Fibroblast of skin of right biceps (primary cell): ENCODE measurements at places on chromosomes 16 and 17.

DNA sequence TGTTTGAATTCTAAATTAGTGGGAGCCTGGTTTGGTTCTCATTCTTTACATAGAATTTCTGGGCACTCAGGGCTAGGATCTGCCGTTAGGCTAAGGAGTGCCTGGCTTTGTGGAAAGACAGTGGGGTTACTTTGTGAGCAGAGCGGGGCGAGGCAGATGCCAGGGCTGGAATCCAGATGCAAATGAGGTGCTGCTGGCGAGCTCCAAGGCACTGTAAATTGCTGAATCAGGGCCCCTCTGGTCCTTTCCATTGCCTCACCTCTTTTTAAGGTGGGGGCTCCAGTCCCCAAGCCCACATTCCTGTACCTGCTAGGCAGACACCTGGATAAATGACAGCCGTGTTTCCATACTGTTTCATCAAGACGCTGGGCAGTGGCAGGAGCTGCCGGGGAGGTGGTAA lies 33.8 kb downstream of the PIPOX start:
- no peak for DNase-seq

GRCh38 chr17:50260501-50260911 lies 13.8 kb upstream of the TMEM92 start:
- no peak for DNase-seq

- DNase-seq: no peak
Observed at GRCh38 chr17:14986127-14986526, 279.0 kb downstream of the PMP22 start.

DNA sequence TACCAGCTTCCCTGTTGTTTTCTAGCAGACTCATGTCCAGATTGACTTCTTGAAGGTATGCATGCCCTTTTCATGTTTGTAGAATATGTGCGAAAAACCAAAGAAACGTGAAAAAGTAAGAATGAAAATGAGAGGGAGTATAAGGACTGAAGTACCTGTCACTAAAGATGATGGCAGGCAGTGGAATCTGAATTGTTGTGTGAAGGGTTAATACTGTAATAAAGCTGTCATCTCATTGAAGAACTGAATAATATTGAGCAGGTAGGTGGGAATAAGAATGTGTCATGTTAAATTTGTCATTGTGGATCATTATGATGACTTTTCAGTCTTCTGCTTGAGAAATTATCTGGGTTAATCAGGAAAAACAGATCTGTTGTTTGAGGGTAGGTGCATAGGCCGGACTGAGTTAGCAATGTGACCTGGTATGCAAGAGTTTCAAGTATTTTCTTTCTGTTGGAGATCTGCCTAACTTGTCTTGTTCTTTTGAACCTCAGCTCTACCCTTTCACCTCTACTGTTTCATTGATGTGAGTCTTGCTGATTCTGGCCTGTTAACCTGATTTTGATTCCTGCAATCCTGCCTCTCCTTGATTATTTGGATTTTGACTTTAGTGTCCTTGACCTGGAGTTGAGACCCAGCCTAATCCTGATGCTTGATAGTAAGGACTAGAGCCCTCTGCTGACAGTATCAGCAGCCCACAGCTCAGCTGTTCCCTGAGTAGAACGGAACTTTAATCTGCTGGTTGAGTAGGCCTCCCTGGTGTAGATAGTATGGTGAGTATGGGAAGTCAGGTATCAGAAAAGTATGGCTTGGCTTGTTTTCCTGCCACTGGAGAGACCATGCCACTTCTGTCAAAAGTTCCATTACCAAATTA lies 64.6 kb downstream of the MAP2K4 start:
- DNase-seq: no peak

DNA sequence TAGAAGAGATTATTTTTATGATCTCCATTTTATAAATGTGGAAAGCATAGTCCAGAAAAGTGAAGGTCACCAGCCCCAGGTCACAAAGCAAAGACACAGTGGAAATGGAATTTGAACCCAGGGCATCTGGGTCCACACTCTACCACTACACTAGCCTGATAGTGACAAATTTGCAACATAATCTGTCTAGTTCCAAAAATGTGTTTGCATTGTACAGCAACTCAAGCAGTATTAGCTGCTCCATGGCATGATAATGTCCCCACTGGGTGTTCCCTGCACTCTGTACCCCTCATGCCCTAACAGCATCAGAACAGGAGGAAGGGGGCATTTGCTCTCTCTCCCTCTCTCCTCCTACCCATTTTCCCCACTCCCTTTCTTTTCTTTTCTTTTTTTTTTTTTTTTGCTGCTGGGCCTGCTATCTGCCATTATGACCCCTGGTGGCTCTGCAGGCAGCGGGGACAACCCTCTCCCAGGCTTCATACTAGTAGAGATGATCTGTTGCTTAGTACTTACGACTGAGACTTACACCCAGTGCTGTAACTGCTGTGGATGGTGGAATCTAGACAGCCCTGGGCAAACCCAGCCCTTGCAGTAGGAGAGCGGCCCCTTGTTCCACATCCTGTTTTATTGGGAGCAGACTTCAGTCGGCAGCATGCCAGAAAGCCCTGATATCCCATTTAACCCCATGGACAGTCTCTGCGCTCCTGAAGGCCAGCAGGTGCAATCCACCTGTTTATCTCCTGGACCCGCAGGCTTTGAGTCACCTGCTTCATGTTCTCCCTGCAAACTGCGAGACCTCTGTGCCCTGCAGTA lies 306.3 kb downstream of the SOX9 start:
- no peak for DNase-seq

DNA sequence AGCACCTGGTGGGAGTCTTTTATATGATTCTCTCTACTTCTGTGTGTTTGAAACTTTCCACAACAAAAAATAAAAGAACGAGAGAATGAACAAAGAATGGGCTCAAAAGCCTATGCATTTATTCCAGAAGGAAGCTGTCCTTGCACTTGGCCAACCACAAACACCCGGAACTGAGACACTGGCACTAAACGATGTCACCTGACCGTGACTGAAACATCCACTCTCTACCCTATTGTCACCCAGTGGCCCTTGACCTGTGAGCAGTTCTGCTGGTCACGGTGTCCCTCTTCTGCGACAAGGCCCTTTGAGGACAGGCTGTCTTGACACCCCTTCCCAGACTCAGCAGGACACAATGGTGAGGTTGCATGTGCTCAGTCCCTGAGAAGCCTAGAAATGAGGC lies 56.6 kb downstream of the TEKT5 start:
- DNase-seq: no peak

GRCh38 chr16:31072540-31073141 lies 1.4 kb downstream of the ZNF668 start:
- DNase-seq: peak; percentile 50

- no peak for DNase-seq
Observed at GRCh38 chr17:41073676-41074075, 8.0 kb upstream of the KRTAP2-4 start.

DNA sequence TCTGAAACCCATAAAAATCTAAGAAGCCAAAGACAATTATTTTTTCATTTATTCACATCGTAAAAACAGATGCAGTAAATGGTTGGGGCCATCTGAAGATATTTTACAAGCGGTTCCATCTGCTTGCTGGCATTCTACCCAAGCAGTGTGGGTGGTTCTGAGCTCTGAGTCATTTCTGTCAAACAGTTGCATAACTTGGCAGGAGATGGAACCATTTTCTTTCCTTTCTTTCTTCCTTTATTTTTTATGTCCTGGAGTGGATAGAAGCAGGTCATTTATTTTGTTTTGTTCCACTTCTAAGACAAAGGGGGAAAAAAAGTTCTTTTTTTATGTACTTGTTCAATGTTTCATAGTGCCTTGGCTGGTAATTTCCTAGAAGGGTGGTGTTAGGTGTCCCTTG lies 1151.9 kb upstream of the GOT2 start:
- DNase-seq: peak; percentile 86

DNA sequence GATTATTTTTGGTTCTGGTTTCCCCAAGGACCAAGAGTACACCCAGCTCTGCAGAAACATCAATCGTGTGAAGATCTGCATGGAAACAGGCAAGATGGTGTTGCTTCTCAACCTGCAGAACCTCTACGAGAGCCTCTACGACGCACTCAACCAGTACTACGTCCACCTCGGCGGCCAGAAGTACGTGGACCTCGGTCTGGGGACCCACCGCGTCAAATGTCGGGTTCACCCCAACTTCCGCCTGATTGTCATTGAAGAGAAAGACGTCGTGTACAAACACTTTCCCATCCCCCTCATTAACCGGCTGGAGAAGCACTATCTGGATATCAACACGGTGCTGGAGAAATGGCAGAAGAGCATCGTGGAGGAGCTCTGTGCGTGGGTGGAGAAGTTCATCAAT lies 67.4 kb upstream of the ENDOV start:
- no peak for DNase-seq

GRCh38 chr17:57523926-57524632 lies 221.0 kb downstream of the CCDC182 start:
- DNase-seq: no peak

DNA sequence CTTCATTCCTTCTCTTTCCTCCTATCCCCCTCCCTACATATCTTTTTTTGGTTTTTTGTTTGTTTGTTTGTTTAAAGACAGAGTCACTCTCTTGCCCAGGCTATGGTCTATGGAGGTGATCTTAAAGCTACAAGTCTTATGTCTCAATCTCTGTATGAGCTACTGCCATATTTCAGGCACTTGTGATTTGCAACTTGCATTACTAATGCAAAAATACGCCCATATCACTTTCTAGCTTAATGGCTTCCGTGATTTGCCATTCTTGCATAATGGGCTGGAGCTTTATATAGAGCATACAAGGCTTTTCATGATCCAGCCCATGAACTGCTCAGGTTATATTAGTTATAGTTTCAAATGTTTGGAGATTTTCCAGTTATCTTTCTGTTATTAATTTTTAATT lies 7.5 kb downstream of the CFAP97D1 start:
- no peak for DNase-seq

DNA sequence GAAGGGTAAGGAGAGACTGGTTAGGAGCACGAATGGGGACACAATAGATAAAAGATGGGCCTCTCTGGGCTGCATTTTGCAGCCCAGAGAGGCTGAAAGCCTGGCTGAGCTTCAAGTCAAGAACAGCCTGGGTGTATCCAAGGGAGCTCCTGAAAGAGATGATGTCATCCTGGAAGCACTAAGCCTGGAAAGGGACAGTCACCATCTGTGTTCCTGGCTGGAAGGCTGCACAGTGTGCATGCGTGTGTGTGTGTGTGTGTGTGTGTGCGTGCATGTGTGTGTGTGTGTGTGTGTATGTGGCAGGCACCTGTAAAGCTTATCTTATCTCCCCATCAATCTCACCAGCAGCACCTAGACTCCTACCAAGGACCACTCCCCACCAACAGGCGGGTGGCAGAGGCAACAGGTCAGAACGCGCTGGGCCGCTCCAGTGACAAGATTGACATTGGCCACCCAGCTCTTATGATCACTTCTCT lies 44.1 kb downstream of the COG7 start:
- DNase-seq: peak; percentile 71

- no peak for DNase-seq
Observed at GRCh38 chr17:59627770-59628171, 8.1 kb downstream of the CLTC start.

GRCh38 chr16:75248142-75248535 lies 3.3 kb downstream of the BCAR1 start:
- DNase-seq: no peak

GRCh38 chr16:58863042-58863441 lies 128.9 kb upstream of the GOT2 start:
- DNase-seq: no peak

DNA sequence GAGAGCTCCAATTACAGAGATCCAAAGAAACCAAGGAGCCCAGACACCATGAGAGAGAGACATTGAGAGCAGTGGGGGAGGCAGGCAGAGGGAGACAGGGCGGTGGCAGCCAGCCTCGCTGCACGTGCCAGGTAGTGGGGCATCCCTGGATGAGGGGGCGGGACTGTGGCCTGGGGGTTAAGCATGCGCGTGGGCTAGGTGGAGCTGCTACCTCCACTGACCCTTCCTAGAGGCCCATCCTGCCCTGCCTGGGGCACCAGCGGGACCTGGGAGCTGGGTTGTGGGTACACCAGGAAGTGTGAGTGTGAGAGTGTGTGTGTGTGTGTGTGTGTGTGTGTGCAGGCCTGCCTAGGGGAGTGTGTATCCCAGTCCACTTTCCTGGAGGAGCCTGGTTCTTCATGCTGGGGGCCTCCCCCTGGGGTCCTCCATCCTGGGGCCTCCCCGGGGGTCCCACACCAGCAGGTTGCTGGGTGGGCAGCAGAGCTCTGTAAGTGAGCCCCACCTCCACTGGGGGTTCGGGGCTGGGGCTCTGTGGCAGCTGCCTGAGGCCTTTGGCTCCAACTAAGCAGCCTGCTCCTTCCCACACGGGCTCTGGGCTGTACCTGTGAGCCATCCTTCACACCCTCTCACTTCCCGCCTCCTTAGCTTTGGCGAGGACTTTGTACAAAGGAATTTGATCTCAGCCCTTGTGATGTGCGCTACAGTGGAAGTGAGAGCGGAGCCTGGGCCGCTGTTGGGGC lies 127.4 kb downstream of the IRF8 start:
- no peak for DNase-seq

DNA sequence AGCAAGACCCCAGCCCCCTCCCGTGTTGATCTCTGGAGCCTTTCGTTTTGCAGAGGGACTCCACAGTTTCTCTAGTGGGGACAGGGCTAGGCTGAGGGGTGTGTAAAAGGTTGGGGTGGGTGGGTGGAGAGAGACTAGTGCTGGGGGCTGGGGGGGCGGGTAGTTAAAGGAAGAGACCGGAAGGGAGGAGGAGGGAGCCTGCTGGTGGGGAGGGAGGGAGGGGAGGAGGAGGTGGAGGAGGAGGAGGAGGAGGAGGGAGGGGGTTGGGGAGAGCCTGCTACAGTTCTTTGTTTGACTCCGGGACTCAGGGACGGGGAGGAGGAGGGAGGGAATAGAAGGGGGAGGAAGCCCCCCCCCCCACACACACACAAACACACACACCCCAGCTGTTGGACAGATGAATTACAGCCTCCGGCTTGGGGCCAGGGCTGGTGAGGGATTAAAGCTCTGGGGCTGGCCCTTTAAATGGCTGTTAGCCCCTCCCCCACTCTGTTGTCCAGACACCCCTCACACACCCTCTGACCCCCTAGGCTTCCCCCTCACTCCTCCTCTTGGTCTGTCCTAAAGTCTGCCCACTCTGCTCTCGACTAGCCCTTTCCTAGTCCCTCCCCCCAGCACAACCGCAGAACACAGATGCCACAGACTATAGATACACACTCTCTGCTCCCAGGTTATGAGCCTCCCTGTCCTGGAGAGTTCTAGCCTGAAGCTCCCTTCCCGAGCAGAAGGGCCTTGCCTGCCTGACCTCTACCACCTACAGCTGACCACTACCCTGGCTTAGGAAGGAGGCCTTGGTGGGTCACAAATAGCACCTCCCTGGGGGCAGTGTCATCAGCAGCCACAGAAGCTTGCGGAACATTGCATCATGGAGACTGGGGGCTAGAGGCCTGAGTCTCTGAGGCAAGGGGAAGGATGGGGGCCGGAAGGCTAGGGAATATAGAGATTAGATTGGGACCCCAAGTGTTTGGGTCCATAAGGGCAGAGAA lies 4.4 kb downstream of the KDM6B start:
- DNase-seq: peak; percentile 87
